ENCODE measurements at places on chromosomes 7 and 10. TPM values are rescaled to one million over a fixed set of nuclear protein-coding genes. Genes with fewer than 3 reads are reported as not detected.

GIMAP2 gene
- 1.9 TPM for total RNA-seq

NUTM2E gene
- 0.46 TPM for total RNA-seq

GPR26 gene
- total RNA-seq, result 0.05 TPM

OR6B1 gene
- not detected for total RNA-seq

SORCS3 gene
- not detected for total RNA-seq

CTAGE6 gene
- total RNA-seq, result not detected

ABI1 gene
- total RNA-seq, result 67.5 TPM

LRRC27 gene
- total RNA-seq, result 11.1 TPM

CTAGE8 gene
- 0.80 TPM for total RNA-seq

PPP1R3C gene
- total RNA-seq, result 0.31 TPM

DPYSL4 gene
- 15.0 TPM for total RNA-seq

GPR158 gene
- 0.13 TPM for total RNA-seq

PRKAR1B gene
- total RNA-seq, result 21.7 TPM

EMX2 gene
- not detected for total RNA-seq

TBXAS1 gene
- 1.3 TPM for total RNA-seq

ZNF316 gene
- 42.2 TPM for total RNA-seq

NCF1 gene
- total RNA-seq, result 0.80 TPM

TM9SF3 gene
- 157 TPM for total RNA-seq

PCDH15 gene
- 0.05 TPM for total RNA-seq

CD36 gene
- 3.8 TPM for total RNA-seq

PTPRZ1 gene
- total RNA-seq, result 2.5 TPM

MNX1 gene
- 3.8 TPM for total RNA-seq

TAS2R4 gene
- 1.1 TPM for total RNA-seq
